ENCODE measurements at places on chromosomes 11 and 22.

- no peak for DNase-seq
These were observed 66.1 kb downstream of the STK33 start for GRCh38 chr11:8527939-8528338.

DNA sequence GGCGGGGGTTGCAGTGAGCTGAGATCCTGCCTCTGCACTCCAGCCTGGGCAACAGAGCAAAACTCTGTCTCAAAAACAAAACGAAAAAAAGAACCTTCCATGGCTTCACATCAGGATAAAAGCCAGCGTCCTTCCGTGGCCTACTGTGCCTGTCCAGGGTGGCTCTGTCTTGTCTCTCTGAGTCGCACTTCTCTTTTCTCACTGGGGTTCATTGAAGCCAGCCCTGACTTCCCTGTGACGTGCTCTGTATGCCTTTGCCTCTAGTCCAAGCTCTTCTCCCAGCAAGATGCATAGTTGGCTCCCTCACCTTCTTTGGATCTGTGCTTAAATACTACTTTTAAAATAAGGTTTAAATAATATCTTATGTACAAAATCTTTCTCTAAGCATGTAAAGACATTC is 11.6 kb downstream of the ATXN10 start:
- DNase-seq = no peak

DNA sequence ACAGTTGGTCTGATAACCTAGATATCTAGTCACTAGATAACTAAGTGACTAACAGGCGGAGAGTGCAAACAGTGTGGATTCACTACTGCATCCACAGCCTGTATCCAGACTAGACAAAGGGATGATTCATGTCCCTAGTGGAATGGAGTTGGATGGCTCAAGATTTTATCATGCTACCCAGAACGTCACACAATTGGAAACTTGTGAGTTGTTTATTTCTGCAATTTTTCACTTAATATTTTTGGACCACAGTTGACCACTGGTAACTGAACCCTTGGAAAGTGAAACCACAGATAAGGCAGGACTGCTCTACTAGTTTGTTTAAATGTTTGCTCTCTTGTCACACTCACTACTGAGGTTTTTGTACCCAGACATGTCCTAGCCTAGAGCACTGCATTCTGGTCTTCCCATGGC is 76.0 kb downstream of the UBASH3B start:
- no peak for DNase-seq

DNA sequence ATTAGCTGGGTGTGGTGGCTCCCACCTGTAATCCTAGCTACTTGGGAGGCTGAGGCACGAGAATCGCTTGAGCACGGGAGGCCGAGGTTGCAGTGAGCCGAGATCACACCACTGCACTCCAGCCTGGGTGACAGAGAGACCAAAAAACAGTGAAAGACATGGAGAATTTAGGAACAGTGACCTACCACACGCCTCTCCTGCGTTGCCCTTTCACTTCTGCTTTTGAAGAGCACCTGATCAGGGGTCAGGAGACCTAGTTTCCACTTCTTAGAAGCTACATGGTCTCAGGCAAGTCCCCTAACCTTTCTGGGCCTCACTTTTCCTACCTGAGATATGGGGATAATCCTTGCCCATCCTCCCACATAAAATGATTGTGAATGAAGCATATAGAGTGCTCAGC is 12.2 kb downstream of the SLC35C1 start:
- DNase-seq = no peak

DNA sequence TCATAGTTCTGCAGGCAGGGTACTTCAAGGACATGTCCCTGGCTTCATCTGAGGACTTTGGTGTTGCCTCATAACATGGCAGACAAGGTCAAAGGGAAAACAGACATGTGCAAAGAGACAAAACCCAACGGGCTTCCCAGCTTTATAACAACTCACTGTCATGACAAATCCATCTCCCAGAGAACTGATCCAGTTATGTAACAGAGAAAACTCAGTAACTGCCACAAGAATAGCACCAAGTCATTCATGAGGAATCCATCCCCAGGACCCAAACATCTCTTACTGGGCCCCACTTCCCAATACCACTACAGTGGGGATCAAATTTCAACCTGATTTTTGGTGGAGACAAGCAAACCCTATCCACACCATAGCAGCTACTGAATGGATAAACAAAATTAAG is 13.0 kb downstream of the OR52N4 start:
- DNase-seq = no peak

DNA sequence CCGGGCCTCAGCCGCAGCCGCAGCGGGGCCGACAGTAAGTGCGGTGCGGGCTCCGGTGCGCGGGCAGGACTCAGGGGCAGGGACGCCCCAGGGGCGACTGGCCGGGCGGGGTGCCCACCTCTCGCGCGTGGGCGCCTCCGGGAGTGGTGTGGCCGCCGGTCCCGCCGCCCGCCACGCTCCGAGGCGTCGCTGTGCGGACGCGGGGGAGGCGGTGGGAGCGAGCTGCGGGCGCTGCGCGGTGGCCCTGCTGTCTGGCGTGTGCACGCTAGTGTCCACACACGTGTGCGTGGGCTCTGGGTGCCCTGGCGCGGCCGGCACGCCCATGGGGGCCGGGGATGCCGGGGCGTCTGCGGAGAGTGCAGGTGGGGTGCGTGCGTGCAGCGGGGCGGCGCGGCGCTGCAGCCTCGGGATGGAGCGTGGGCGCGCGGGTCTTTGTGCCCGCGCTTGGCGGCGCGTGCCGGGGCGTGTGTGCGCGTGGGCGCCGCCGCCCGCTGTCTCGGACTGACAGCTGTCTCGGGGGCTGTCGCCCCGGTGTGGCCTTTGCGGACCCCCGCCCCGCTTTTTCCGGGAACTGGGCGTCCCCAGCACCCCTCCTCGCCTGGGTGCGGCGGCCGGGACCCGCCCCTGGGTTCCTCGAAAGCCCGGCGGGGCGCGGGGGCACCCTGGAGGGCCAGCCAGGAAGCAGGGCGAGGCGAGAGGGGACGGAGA is 804 bp downstream of the KCNK4 start:
- DNase-seq = no peak

DNA sequence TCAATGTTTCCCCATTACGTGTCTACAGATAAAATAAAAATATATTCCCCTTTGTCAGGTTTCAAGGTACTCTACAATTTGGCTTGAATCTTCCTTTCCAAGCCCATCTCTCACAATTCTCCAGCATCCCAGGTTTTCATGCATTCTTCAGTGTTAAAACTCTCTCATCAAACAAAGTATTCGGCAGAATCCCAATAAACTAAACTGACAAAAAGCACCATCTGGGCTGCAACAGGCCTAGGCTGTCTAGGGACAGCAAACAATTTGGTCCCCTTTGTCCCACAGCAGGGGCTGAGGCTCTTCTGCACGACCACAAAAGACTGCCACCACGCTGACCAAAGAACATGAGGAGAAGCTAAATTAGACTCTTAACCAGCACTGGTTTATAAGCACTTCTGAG is 159.4 kb downstream of the CADM1 start:
- DNase-seq = no peak

GRCh38 chr22:42360348-42360747 is 71.9 kb downstream of the NFAM1 start:
- no peak for DNase-seq

DNA sequence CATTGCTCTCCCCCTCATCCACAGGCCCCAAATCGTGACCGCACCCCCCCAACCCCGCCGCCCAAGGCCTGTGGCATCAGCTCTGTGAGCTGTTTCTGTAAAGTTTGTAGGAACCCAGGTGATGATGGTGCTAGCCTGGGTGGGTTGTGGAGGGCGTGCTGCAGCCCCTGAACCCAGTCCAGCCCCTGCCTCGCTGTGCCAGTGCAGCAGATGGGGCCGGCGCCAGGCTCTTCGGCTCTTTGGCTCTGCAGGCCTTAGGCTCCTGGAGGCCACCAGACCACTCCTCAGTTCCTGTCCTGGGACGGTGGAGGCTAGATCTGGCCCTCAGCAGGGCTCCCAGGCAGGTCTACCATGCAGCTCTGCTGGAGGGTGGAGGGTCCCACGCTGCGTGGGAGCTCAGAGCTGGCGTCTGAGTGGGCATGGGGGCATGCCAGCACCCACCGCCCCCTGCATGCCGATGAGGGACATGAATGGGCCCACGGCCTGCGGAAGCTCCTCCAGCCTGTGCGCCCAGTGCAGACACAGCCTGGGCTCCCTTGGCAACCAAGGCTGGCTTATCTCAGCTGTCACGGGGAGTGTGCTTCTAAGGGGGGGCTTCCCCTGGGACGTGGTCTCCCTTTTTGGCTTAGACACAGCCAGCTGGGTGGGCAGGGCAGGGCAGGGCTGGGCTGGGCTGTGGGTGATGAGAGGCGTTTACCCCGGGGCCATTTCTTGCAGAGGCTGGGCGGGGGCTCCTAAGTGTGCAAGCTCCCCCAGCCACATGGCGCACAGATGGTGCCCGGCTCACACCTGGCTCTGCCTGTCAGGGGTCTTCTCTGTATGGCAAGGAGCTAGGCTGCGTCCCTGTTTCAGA is 1187.6 kb downstream of the BRD1 start:
- DNase-seq = no peak

DNA sequence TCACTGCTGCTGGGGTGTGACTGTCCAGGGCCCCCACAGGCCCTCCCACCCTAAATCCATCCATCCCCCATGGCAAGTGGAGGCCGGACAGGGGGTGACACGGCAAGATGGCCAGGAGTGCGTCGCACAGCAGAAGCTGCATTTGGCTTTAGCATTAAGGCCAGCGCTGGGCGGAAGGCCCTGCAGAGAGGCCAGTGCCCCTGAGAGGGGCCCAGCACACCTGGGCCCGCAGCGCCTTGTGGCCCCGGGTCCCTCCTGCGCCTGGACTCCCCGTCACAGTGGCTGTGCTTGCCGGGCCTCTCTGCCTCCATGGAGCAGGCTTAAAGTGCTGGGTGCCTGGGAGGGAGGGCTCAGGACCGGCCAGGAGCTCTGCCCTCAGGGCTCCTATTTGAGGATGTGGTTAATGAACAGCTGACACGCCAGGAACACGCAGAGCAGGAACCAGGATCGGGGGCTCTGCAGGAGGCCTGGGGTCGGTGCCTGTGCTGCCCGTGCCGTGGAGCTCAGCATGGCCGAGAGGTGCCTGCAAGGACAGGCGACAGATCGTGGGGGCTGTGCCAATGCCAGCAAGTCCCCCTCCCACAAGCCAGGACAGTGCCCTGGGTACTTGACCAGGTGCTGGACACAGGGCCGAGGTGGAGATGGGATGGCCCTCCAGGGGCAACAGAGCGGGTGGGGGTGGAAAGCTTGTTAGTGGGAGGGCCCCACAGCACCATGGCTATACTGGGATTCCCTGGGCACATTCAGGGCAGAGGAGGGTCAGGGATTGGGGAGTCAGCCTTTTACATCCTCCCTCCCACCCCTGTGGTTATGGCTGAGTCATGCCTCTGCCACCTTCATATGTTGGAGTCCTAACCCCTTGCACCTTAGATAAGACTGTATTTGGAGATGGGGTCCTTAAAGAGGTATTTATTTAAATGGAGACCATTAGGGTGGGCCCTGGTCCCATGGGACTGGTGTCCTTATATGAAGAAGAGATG is 30.9 kb upstream of the CARS1 start:
- DNase-seq = no peak

DNA sequence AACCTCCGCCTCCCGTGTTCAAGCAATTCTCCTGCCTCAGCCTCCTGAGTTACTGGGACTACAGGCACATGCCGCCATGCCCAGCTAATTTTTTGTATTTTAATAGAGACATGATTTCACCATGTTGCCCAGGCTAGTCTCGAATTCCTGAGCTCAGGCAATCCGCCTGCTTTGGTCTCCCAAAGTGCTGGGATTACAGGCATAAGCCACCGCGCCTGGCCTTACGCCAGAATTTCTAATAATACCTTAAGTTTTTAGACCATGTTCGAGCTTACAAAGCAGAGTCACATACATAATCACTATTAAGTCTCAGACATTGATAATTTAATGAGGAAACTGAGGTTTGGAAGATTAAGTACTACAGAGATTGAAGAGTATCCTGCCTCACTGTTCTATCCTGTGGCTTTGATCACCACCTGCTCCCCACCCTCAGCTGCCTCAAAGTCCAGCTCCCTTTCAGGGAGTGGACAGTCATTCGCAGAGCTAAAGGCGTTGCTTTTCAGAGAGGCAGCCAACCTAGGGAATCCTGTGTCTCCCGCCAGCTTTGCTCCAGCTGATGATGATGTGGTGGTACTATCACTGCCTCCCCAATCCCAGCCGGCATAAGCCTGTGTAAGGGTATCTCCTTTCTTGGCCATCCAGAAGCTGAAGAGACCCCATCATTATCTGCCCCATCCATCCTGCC is 7.7 kb downstream of the UBASH3B start:
- DNase-seq = no peak

DNA sequence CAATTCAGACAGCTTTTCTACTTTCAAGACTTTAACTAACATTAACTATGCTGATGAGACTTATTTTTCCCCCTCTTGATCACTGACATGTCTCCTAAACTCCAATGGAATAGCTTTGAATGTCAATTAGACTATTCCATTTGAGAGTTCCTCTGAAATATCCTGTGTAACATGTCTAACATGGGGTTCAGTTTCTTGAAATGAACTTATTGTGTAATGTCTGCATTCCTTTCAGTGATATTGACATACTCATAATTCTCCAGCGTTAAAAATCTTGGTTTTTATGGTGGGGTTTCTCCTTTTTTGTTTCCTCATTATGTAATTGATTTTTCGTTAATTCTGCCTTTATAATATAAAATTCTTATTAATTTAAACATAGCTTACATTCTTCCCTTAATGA is 37.7 kb upstream of the SPTBN2 start:
- no peak for DNase-seq

DNA sequence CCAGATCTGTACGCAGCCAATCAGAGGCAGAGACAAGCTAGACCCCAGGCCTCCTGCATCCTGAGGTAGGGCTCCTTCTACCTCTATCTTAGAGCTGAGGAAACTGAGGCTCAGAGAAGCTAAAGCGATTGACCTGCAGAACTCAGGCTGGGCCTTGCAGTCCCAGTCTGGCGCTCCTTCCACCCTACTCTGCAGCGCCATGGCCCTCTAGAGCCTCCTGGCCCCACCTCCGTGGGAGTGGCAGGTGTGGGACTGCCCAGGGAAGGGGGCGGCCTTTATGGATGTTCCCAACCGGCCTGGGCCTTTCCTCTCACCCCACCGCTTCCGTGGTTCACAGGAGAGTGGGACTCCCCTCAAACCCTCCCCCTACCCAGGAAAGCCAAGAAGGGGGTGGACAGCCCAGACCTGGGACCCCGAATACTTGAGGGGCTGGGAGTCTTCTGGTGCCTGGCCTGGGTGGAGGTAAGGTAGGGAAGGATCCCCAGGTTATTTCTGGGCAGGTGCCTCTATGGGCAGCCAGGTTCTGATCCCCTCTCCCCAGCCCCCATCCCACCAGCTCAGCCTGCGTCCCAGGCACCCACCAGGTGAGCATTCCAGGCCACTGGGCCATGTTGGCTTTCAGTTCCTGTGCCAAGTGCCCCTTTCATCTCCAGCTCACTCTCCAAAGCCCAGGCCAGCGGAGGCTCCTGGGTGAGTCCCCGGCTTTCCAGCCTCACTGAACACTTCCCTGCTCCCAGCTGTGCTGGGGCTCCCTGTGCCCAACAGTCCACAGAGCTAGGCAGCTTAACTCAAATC is 3.0 kb downstream of the WNT11 start:
- DNase-seq = no peak

Data from LoVo (cell line).